ENCODE measurements at places on chromosomes 5 and 9.

DNA sequence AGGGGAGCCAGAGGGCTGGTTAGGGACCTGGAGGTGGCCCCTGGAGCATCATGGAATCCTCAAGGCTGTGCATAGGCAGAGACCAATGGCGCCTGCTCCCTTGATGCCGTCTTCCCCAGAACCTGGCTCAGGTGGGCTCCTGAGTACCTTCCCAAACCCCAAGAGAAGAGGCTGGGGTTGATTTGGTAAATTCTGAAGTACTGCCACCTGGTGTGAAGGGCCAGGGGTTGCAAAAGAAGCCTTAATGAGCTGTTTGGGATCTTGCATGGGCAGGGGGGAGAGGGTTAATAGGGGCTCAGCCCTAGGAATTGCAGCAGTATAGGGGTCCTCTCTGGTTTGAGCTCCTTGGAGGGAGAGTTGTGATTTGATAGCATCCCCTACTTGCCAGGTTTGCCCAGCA, 52.1 kb downstream of the CYSTM1 start:
- DNase-seq: no peak

DNA sequence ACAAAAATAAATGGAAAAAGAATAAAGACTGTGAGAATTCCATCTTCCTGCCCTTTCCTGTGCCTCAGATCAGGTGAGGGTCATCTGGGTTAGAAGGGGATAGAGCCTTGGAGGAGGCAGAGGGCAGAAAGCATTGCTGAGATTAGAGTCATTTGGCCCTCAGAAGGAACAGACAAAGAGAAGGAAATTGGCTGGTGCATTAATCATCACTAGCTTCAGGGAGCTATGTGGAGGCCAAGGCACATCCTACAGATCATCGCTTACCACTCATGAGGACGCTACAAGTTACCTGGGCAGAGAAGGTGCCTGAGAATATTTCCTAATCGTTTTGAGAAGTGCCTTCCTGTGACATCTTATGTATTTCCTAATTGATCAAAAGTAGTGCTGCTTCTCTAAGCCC, 74.5 kb downstream of the C7 start:
- DNase-seq: no peak

DNA sequence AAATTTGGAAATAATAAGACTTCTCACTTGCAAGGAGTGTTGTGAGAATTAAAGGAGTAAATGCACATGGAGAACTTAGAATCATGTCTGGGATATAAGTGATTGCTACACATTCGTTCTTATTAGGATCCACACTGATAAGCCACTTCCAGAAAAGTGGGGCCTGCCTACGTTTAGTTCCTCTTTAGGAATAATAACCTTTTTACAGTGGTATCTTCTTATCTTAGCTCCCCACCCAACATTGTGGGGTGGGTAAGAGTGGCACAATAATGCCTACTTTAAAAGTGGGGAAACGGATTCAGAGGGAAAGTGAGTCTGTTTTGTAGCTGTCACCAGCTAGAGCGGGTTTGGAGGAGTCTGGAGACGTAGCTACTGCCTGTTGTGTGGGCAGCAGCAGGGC, 16.0 kb downstream of the DOCK2 start:
- DNase-seq: no peak

GRCh38 chr5:147346006-147346561, 111.3 kb downstream of the STK32A start:
- no peak for DNase-seq

GRCh38 chr5:9239071-9239470, 306.8 kb downstream of the SEMA5A start:
- DNase-seq: no peak

GRCh38 chr9:19470567-19470966, 61.8 kb downstream of the ACER2 start:
- no peak for DNase-seq

GRCh38 chr9:133403766-133404453, 13.9 kb downstream of the REXO4 start:
- no peak for DNase-seq

- DNase-seq: no peak
Measured at GRCh38 chr5:110376281-110376951, 350.1 kb downstream of the TMEM232 start.

DNA sequence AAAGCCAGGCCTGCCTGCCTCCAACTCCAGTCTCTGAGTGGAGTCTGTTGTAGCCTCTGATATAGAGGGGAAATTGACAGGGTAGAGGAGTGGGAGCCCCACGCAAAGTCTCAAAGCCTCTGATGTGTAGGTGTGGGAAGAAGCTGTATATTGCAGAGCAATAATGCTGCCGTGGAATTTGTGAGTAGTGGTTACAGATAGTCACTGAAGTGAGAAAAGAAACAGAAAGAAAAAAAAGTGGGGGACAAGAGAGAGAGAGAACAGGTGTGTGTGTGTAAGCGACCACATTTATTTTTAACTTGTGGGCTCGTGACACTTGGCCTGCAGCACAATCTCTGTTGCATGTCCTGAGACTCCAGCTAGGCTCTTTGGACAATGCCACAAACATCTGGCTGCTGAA, 227.8 kb downstream of the NSG2 start:
- no peak for DNase-seq

- peak; percentile 8 for DNase-seq
Measured at GRCh38 chr5:61866930-61867329, 439.1 kb upstream of the KIF2A start.

DNA sequence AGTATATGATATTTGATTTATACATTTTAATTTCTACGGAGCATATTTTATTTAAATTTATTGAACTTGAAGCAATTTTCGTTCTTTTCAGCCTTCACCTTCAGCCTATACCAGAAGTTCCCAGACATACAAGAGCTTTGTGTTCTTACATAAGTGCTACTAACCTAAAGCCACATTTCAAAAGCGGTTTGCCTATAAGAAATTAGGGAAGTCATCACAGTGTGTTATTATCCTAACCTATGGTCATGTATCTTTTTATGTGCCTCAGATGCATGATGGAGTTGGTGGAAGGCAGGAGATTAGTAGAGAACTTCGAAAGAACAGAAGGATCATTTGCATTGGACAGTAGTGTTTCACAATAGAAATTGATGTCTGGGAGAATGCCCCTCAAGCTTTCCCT, 3.1 kb downstream of the KIF2A start:
- DNase-seq: no peak

- peak; percentile 82 for DNase-seq
Measured at GRCh38 chr5:66306105-66306843, 162.2 kb downstream of the SREK1 start.

DNA sequence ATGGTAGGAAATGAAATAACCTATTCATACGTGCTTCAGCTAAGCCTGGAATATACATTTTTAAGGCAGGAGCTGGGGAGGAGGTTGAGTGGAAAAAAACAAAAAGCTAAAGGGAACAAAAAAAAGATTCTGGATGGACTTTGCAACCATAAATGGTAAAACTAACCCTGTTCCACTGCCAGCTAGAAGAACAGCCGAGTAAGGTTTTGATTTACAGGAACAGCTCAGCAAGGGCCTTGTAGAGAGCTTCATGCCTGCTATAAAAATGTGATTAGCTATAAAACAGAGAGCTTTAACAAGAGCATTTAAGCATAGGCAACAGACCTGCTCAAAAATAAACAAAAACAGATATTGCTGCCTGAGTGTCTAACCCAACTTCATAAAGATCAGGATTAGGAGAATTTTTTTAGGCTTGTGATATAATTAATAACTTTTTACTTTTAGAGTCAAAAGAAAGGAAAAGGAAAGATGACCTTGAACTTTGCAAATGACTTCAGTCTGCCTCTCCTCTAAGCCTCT, 194.8 kb downstream of the FBXL7 start:
- no peak for DNase-seq

GRCh38 chr5:164233791-164234190, 728.4 kb downstream of the MAT2B start:
- no peak for DNase-seq

GRCh38 chr9:112494153-112494552, 7.5 kb downstream of the KIAA1958 start:
- DNase-seq: no peak

GRCh38 chr9:77809552-77809951, 161.4 kb upstream of the GNA14 start:
- no peak for DNase-seq

DNA sequence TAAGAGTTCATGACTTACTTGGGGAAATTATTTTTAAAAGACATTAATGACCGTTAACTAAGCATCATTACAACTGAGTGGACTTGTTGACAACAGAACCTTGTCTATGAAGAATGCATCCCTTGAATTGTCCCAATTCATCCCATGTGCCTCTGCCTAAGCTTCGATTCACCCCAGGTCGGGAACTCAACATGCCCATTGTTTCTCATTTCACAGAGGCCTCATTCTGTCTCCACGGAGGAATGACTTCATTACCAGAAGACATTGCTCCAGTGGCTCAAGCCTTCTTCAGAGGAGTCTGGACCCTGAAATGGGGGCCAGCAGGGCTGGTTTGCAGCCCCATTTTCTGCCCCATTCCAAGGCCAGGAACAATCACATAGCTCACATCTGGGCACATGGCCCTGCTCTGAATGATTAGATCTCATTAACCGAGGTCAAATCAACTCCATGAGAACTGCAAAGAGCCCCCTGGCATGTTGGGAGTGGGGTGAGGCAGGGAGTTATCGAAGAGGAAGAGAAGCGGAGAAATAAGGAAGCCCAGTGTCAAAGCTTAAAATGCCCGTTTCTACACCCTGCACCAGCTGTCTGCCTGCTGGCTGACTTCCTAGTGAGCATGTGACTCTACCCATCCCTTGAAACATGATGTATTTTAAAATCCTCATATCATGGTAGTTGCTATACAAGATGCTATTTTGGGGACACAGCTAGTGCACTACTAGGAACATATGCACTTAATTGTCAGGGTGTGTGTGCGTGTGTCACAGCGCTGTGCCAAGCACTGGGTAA, 137.3 kb downstream of the LHFPL2 start:
- DNase-seq: no peak

DNA sequence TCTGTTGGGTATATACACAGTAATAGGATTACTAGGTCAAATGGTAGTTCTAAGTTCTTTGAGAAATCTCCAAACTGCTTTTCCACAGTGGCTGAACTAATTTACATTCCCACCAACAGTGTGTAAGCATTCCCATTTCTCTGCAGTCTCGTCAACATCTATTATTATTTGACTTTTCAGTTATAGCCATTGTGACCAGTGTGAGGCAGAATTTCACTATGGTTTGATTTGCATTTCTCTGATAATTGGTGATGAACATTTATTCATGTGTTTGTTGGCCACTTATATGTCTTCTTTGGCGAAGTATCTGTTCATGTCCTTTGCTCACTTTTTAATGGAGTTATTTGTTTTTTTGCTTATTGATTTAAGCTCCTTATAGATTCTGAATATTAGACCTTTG, 596.2 kb upstream of the DAB2 start:
- no peak for DNase-seq

GRCh38 chr9:90034071-90034470, 429.3 kb downstream of the GADD45G start:
- DNase-seq: no peak

- peak; percentile 39 for DNase-seq
Measured at GRCh38 chr5:14463629-14464028, 118.0 kb upstream of the OTULINL start.

- no peak for DNase-seq
Measured at GRCh38 chr5:57720656-57721055, 238.0 kb upstream of the ACTBL2 start.

GRCh38 chr9:132443951-132444607, 34.1 kb downstream of the CFAP77 start:
- DNase-seq: no peak

GRCh38 chr9:132214027-132214622, 52.3 kb downstream of the NTNG2 start:
- peak; percentile 88 for DNase-seq

DNA sequence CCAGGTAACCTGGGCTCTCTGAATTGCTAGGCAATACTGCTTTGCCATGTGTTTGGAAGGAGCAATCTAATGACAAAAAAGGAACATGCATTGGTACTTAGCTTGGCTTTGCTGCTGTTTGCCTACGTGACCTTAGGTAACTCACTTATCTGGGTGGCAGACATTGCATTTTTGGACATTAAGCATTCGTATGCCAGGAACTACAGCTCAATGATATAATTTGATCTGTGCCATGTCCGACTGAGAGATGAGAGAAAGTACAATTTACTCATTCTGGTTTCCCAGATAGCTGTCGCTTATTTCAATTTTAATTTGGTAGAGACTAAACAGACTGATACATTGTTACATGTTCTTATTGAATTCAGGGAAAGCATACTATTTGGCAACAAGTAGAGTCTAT, 63.2 kb upstream of the FRRS1L start:
- DNase-seq: no peak

GRCh38 chr9:129183495-129184218, 5.6 kb upstream of the IER5L start:
- DNase-seq: no peak

DNA sequence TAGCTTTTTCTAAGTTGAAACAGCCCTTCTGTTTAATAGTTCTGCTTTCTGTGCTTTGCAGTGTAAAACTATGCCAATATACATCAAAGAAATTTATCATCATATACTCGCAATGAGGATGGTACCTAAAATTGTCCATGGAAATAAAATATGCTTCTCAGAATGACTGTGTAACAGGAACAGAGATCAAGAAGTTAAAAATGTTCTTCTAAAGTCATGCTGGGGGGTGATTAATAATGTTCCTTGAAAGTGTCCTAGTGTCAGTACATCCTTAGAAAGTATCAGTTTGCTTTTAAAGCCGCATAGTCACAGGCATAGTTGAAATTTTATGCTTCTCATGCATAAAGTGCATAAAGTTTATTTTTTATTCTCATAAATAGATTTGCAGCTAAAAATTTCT, 4.0 kb upstream of the LRRC70 start:
- DNase-seq: no peak
